ENCODE measurements at places on chromosomes 11 and 22.
A peak's percentile ranks its signal among the peaks of the same experiment; 100 is the strongest.

GRCh38 chr11:119023741-119024140 is 5.2 kb downstream of the TRAPPC4 start:
- DNase-seq = no peak

GRCh38 chr22:23859201-23859600 is 1.5 kb downstream of the SLC2A11 start:
- DNase-seq = no peak

- no peak for DNase-seq
Measured at GRCh38 chr11:97860237-97860636, 1160.5 kb upstream of the CNTN5 start.

- no peak for DNase-seq
Measured at GRCh38 chr22:32661296-32661695, 140.2 kb upstream of the TIMP3 start.

DNA sequence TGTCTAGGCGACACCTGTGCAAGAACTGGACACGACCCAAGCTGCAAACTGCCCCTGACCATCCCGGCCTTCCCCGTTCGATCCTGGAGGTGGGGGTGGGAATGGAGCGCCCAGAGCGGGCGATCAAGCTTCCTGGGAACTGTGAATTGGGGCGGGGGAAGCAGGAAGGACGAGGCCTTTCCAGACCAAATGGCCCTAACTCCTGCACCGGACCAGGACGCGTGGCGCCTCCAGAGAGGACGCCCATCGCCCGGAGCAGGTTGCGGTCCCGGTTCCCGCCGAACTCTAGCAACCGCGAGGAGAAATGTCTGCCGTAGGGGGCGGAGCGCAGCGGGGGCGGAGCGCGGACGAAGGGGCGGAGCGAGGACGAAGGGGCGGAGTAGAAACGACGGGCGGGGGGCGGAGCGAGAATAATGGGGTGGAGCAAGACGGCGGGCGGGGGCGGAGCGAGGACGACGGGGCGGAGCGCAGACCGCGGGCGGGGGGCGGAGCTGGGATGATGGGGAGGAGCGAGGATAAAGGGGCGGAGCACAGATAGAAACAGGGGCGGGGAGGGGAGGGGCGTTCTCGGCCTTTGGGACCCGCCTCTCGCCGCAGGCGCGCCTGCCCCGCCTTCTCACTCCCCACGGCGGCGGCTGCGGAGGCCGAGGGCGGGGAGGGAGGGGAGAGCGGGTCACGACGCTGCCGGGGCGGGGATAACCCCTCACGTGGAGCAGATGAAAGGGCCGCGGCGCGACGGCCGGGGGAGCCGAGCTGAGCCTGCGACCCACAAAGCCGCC is at the start of gene ZNRF3:
Gene ZNRF3, plus strand, starts transcription at position 695 of the 779 bp plus-strand sequence. CDS start 195 bp downstream, outside the sequence.
- DNase-seq = peak; percentile 90

DNA sequence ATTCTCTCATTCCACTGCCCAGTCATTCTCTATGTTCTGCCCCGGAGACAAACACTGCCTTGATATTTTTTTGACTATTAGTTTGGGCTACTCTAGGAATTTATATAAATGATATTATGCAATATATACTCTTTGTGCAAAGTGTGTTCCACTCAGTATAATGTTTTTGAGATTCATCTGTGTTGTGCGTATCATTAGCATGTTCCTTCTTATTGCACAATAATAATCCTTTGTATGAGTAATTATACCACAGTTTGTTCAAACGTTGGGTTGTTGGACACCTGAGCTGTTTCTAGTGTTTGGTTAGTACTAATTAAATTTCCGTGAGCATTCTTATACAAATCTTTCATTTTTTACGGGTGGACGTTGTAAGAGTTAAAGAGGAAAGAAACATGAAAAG is 390.6 kb downstream of the GUCY1A2 start:
- DNase-seq = no peak

DNA sequence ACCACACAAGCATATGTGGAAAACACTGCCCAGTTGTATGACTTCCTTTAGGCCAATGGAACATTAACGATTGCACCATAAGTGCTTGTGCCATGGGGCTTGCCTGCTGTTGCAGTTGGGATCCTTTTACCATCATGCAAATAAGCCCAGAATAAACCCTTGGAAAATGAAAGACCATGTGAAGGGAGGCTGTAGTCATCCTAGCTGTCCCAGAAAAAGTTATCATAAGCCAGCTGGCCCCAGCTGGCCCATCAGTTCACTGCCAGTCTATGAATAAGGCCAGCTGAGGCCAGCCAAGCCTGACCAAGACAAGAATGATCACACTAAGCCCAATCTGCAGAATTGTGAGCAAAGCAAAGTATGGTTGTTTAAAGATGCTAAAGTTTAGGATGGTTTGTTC is 253.9 kb upstream of the ARHGAP20 start:
- DNase-seq = no peak

DNA sequence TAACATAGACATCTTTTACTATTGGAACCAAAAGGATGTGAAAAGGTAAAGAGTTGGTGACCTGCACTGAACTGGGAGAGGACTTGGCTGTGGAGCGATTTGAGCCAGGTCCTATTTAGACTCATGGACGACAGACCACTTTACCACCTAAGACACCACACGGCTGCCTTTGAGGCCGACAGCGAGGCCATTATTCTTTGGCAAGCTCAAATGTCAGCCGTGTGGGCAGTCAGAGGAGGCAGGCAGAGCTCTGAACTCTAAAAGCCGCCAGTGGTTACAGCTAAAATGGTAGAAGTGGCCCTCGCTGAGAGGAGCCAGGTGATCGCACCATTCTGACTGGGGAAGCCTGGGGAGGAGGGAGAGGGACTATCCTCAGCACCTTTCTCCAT is 50.5 kb downstream of the SCUBE1 start:
- no peak for DNase-seq
